LNCaP clone FGC (cell line): ENCODE measurements at places on chromosomes 7 and 10.
A peak's percentile ranks its signal among the peaks of the same experiment; 100 is the strongest.

- DNase-seq: peak; percentile 21
These were observed 55.0 kb upstream of the AKR1E2 start for GRCh38 chr10:4770801-4771553.

DNA sequence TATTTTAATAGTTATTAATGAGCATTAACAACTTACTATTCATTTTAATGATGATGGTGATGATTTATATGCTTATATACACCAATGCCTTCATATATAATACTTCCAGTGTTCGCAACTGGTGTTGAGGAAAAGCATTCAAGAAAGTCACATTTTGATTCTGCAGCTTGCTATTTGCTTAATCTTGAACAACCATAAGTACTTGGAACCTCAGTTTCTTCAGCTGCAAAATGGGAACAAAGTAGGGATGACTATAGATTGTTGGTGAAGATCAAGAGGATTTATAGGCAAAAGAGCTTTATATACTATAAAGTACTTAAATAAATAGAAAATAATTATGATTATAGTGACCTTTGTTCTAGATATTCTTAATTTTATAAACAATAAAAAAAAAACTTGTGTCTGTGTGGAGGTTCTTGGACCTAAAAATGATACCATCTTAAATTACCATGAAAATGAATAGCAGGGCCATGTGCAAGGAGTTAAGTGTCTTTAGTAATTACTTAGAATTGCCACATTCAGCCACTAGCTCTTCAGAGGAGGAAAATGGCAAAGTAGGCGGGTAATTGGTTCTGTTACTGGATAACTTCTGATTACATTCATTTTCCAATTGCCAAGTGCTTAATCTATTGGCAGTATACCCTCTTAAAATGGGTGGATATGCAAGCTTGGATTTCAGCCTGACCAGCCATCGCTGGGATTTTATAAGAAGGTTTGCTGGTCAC lies 4.5 kb downstream of the ARID5B start:
- DNase-seq: no peak

- no peak for DNase-seq
These were observed 31.3 kb downstream of the COX15 start for GRCh38 chr10:99700649-99701048.

DNA sequence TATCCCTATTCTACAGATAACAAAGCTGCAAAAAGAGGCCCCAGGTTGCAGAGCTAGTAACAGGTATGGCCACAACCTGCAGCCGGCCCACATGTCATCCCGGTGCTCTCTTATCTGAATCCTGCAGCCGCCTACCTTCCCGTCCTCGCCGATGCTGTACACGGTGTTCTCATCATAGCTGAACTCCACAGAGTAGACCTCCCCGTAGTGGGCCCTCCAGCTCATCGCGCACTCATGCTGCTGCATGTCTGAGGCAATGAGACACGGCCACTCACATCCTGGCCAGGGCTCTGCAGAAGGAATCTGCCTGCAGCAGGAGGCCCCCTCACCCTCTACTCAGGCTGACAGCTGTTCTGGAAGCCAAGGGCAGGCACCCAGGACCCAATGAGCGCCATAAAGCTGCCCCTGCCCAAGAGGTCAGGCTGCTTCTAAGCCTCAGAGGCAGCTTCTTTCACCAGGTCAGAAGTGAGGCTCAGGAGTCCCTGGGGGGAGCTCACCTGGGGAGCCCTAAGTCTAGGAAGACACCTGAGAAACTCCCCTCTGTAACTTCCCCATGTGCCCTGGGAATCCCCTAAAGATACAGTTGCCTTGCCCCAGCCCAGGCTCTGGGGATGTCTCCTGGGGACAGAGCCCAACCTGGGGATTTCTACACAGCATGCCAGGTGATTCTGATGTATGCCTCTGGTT lies 17.9 kb upstream of the CYREN start:
- DNase-seq: no peak

DNA sequence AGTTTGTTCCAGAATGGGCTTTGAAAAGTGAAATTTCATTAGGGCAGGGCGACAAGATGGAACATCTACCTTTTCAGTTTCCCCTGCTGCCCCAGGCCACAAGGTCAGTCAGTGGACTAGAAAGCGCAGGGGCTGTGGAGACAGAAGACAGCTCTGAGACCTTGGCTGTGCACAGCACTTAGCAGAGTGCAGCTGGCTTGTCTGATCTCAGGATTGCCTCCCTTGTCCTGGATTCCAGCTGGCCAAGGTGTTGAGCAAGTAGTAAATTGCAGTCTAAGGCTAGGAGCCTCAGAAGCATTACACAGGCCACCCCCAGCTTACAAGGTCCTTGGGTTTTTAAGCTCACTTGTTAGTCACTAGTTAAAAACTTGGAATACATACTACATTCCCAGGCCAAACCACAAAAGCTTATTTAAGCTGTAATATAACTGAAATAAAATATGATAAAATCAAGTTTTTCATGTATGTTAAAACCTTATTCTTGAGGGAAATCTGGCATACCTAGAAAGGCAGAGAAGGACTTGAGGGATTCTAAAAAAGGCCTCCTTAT lies 67.3 kb upstream of the NPY start:
- no peak for DNase-seq

DNA sequence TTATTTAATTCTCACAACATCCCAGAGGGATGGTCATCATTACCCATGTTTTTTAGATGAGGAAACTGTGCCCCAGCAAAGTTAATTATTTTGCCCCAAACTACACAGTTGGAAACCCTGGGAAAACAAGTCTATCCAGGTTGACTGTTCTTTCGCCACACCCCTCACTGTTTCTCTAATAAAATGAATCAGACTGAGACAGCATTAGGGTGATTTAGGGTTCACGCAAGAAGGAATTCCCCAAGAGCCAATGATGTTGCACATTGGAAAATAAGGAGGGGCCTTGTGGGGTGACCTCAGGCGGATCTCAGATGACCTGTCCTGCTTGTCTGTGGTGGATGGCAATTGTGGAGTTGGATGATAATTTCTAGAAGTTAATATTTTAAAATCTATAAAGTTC lies 135.7 kb upstream of the TBX20 start:
- no peak for DNase-seq

GRCh38 chr7:150778738-150779301 lies 21.3 kb downstream of the TMEM176B start:
- DNase-seq: peak; percentile 44

GRCh38 chr10:19819419-19820033 lies 3.3 kb downstream of the PLXDC2 start:
- DNase-seq: peak; percentile 65

DNA sequence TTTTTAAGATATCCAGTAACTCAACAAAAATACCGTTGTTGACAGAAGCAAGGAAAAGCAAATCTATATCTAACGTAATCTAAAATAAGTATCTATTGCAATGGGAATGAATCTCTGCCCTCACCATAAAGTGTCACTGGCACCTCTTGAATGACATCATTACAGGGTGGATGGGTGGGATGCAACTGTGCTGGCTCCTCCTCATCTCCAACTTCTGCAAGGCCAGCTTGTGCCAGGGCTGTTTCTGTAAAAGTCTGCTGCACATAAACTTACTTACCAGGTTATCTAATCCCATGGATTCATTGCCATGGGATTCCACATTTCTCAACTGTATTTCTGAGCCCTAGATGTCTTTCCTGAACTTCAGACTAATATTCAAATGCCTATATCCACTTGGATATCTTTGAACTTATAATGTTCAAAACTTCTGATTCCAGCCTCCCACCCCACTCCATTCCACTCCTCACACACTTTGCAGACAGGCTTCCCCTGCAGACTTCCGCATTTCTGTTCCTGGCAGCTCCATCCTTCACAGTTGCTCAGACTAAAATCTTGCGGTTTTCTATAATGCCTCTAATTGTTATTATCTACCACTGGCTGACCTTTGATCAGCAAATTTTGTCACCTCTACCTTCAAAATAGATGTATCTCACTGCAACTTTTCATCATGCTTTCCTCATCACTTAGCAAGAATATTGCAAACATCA lies 10.7 kb downstream of the FGL2 start:
- DNase-seq: no peak

DNA sequence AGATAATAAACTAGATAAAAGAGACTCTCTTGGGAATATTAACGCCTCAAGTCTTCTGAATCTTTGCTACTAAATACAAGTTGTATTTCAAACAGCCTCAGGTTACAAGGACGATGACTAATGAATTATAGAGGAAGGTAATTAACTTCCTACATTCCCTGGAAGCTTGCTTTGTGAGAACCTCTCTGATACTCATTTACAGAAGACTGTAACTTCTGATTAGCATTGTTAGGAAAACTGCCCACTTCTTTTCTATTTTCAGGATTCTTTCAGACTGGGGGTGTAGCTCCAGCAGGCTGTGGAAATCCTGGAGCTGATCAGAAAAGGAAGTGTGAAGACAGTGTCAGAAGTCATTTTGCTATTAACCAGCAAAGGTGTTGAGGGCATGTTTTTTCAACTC lies 316.7 kb upstream of the NPSR1 start:
- no peak for DNase-seq

DNA sequence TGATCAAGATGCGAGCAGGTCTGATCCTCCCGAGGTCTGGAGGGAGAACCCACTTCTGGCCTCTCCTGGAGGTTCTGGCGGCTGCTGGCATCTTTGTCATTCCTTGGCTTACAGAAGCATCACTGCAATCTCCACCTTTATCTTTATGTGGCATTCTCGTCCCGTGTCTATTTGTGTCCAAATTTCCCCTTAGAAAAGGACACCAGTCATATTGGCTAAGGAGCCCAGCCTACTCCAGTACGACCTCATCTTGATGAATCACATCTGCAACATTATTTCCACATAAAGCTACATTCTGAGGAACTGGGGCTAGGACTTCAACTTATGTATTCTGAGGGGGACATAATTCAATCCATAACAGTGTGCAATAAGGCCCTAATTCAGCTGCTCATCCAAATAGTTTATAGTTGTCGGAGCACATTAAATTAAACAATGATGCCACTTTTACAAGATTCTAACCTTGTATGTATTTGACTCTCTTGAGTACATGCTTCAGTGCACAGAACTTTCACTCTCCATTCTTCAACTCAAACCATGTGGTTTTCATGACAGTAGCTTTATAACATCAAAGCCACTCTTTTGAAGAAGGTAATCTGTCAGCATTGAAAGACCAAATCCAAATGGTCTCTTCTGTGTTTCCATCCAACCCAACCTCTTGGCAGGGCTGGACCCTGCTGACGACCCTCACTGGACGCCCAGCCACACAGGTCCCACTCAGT lies 86.2 kb upstream of the DDC start:
- no peak for DNase-seq
